ENCODE measurements at places on chromosomes 1 and 21. TPM values are rescaled to one million over a fixed set of nuclear protein-coding genes. Genes with fewer than 3 reads are reported as not detected.

KCNC4 gene
- total RNA-seq = 13.6 TPM

CELF3 gene
- total RNA-seq = not detected

SH3BGR gene
- 3.5 TPM for total RNA-seq

CAPN9 gene
- total RNA-seq = not detected

ARTN gene
- 0.48 TPM for total RNA-seq

USH2A gene
- total RNA-seq = not detected

DNA sequence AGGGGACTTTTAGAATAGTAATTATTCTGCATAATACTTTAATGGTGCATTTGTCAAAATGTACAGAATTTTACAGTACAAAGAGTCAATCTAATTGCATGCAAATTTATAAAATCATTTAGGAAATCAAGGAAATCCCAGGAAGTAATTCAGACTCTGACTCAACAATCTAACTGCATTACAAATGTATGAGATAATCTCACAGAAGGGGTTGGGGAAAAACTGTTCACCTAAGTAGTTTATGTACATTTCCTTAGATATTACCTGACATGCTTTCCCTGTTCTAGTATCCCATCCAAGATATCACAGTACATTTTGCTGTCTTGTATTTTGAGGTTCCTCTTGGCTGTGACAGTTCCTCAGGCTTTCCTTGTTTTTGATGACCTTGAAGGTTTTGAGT, 4.7 kb downstream of the CRB1 start:
- H3K27ac ChIP-seq = no peak overlapping the region
- H3K36me3 ChIP-seq = no peaks in the 10 kb centered on the region
- H3K27me3 ChIP-seq = no peaks in the 10 kb centered on the region
- no peak for DNase-seq
- H3K4me3 ChIP-seq = no peak overlapping the region
- H3K4me1 ChIP-seq = no peaks in the 10 kb centered on the region

DNA sequence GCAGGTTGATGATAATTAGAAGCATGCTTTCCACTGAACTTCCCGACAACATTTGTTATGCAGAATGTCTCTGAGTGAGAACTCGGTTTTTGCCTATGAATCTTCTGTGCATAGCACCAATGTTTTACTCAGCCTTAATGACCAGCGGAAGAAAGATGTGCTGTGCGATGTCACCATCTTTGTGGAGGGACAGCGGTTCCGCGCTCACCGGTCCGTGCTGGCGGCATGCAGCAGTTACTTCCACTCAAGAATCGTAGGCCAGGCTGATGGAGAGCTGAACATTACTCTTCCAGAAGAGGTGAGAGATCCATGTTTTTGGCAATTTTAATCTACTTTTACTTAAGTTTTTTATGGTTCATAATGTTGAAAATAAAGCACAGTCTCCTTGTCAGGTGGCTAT, 22.5 kb downstream of the BACH1 start:
- no peak overlapping the region for H3K27ac ChIP-seq
- H3K4me1 ChIP-seq = no peaks in the 10 kb centered on the region
- H3K4me3 ChIP-seq = no peak overlapping the region
- H3K36me3 ChIP-seq = peaks cover 11% of the 10 kb centered on the region
- no peaks in the 10 kb centered on the region for H3K27me3 ChIP-seq
- no peak for DNase-seq

GRCh38 chr21:16522548-16522947, 792.8 kb downstream of the USP25 start:
- H3K4me3 ChIP-seq = no peak overlapping the region
- H3K27me3 ChIP-seq = no peaks in the 10 kb centered on the region
- DNase-seq = no peak
- H3K4me1 ChIP-seq = no peaks in the 10 kb centered on the region
- H3K36me3 ChIP-seq = no peaks in the 10 kb centered on the region
- H3K27ac ChIP-seq = no peak overlapping the region

- H3K27ac ChIP-seq = no peak overlapping the region
- H3K27me3 ChIP-seq = no peaks in the 10 kb centered on the region
- peaks cover 71% of the 10 kb centered on the region for H3K4me1 ChIP-seq
- H3K36me3 ChIP-seq = no peaks in the 10 kb centered on the region
- no peak for DNase-seq
These were observed 41.3 kb downstream of the DYRK1A start for GRCh38 chr21:37407719-37408420.

- H3K36me3 ChIP-seq = no peaks in the 10 kb centered on the region
- no peak overlapping the region for H3K27ac ChIP-seq
- H3K27me3 ChIP-seq = no peaks in the 10 kb centered on the region
These were observed 111.9 kb downstream of the PTPN14 start for GRCh38 chr1:214439352-214440119.

DNA sequence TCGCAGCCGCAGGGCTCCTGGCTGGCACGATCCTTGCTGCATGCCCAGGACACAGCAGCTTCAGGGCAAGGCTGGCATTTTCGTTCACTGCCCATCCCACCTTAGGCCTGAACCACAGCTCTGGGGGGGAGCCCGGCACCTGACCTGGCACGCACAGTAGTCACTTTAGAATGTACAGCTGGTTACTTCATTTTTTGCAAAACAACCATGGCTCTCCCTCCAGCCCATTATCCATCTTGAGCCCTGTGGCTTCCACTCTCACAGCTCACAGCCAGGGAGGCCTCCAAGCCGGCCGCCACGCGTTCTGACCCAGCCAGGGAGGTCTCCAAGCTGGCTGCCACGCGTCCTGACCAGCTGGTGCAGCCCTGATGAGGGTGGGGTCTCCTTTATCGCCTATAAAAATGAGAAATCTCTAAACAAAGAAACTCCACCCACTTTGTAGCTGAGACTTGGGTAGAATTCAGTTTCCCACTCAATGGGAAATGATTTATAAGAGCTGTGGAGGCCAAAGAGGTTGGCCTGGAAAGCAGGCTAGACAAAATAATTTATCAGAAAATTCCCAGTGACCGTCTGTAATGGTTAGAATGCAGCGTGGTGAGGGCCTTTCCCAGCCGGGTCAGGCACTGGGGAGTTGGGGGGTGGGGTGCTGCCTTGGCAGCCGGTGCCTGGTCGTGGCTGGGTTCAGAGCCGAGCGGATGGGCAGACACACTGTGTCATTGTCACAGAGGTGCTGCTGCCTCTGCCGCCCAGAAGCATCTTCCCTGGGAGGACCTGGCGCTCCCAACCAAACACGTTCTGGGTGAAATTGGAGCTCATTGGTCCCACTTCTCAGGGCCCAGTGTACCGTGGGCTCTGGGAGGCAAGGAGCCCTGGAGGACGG, 54.6 kb upstream of the ACTRT2 start:
- no peak overlapping the region for H3K4me3 ChIP-seq
- no peak for DNase-seq
- no peaks in the 10 kb centered on the region for H3K36me3 ChIP-seq
- H3K27ac ChIP-seq = no peak overlapping the region
- no peaks in the 10 kb centered on the region for H3K27me3 ChIP-seq

GRCh38 chr1:59186656-59187055, 110.2 kb upstream of the FGGY start:
- no peak overlapping the region for H3K27ac ChIP-seq
- no peak overlapping the region for H3K4me3 ChIP-seq
- H3K36me3 ChIP-seq = no peaks in the 10 kb centered on the region

GRCh38 chr1:18970762-18971161, 14.3 kb upstream of the IFFO2 start:
- no peak for DNase-seq
- H3K36me3 ChIP-seq = no peaks in the 10 kb centered on the region
- H3K4me3 ChIP-seq = no peak overlapping the region
- no peak overlapping the region for H3K27ac ChIP-seq

DNA sequence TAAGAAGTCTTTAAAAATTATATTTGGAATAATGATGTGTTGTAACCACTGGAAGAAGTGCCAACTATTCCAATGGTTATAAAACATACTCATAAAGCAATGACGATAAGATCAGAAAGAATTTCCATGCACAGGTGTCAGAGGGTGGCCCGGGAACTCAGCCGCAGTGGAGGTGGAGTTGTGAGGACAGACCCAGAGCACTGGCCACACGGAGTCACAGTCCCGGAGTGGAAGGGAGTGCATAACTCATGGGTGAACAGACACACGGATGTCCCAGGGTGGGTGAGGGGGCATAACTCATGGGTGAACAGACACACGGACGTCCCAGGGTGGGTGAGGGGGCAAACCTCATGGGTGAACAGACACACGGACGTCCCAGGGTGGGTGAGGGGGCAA, 2.5 kb downstream of the KRTAP10-4 start:
- no peaks in the 10 kb centered on the region for H3K4me1 ChIP-seq
- H3K4me3 ChIP-seq = no peak overlapping the region
- H3K27ac ChIP-seq = no peak overlapping the region
- no peaks in the 10 kb centered on the region for H3K27me3 ChIP-seq

DNA sequence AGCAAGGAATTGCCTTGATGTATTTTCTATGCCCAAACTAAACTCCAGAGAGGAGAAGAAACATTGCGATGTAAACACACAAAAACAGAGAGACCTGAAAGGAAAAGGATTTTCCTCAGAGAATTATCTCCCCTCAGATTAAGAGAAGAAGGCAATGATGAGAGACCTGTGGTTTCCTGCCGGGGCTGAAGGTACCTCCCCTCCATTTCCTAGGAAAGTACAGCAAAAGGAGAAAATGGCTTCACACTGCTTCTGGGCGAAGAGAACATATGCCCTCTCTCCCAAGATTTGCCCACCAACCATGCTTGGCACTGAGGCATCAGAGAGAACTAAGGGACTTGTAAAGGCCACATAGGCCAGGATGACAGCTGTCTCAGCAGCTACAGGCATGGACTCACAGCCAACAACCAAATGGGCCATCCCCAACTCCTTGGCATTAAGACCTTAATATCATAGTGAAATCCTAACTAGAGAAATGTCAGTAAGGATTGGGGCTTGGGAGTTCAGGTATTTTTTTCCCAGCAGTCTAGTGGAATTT, 523.0 kb downstream of the PTPRC start:
- no peaks in the 10 kb centered on the region for H3K36me3 ChIP-seq
- no peaks in the 10 kb centered on the region for H3K27me3 ChIP-seq
- no peak overlapping the region for H3K4me3 ChIP-seq
- no peaks in the 10 kb centered on the region for H3K4me1 ChIP-seq

DNA sequence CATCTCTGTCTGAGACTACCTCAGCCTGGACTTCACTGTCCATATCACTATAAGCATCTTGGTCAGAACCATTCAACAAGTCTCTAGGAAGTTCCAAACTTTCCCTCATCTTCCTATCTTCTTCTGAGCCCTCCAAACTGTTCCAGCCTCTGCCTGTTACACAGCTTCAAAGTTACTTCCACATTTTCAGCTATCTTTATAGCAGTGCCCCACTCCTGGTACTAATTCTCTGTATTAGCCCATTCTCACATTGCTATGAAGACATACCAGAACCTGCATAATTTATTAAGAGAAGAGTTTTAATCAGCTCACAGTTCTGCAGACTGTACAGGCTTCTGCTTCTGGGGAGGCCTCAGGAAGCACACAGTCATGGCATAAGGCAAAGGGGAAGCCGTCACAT, 15.7 kb upstream of the DPH5 start:
- H3K4me3 ChIP-seq = no peak overlapping the region
- no peaks in the 10 kb centered on the region for H3K27me3 ChIP-seq
- no peaks in the 10 kb centered on the region for H3K4me1 ChIP-seq

GRCh38 chr1:98177751-98178150, 256.9 kb upstream of the DPYD start:
- H3K36me3 ChIP-seq = no peaks in the 10 kb centered on the region
- no peak for DNase-seq
- H3K4me3 ChIP-seq = no peak overlapping the region
- H3K27me3 ChIP-seq = no peaks in the 10 kb centered on the region
- no peak overlapping the region for H3K27ac ChIP-seq
- H3K4me1 ChIP-seq = no peaks in the 10 kb centered on the region

DNA sequence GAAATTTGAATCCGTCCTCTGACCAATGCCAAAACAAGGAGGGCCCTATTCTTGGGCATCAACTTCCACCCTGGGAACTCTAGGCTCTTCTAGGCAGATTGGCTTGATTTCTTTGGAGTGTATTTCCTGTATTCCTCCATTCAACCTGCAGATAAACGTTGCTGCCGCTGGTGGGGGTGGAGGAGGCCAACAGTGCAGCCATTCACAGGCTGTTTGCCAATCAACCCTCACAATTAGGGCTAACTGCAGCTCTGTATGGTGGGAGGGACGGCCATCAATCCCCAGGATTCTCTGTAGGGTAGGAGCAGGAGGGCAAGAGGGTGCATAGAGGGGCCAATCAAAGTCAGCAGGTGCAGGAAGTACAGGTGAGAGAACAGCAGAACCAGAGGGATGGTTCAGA, 273.1 kb upstream of the PROX1 start:
- no peak overlapping the region for H3K4me3 ChIP-seq
- no peaks in the 10 kb centered on the region for H3K36me3 ChIP-seq
- no peak for DNase-seq
- no peaks in the 10 kb centered on the region for H3K27me3 ChIP-seq
- peaks cover 9% of the 10 kb centered on the region for H3K4me1 ChIP-seq

GRCh38 chr1:24586970-24587820, 31.3 kb downstream of the NCMAP start:
- no peaks in the 10 kb centered on the region for H3K36me3 ChIP-seq
- H3K4me1 ChIP-seq = no peaks in the 10 kb centered on the region
- no peak overlapping the region for H3K4me3 ChIP-seq
- no peaks in the 10 kb centered on the region for H3K27me3 ChIP-seq
- no peak for DNase-seq

DNA sequence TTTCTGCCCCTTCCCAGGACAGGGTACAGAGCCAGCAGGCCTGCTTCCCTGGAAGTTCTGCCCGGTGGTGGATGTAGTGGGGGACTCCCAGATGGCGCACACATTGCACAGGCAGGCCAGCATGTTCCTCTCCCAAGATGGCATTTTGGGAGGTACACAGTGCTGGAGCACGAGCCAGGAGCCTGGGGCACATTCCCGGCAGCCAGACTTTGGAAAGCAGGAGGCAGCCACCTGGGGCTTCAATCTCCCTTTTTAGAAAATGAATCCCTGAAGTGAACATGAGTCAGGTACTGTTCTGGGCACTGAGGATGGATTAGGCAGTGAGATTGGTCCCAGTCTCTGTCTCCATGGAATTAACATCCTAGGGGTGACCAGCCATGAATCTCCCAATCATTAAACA, 56.9 kb downstream of the RUNX1 start:
- H3K36me3 ChIP-seq = peaks cover 9% of the 10 kb centered on the region
- H3K27ac ChIP-seq = no peak overlapping the region
- peaks cover 59% of the 10 kb centered on the region for H3K4me1 ChIP-seq
- no peak for DNase-seq
- no peak overlapping the region for H3K4me3 ChIP-seq

DNA sequence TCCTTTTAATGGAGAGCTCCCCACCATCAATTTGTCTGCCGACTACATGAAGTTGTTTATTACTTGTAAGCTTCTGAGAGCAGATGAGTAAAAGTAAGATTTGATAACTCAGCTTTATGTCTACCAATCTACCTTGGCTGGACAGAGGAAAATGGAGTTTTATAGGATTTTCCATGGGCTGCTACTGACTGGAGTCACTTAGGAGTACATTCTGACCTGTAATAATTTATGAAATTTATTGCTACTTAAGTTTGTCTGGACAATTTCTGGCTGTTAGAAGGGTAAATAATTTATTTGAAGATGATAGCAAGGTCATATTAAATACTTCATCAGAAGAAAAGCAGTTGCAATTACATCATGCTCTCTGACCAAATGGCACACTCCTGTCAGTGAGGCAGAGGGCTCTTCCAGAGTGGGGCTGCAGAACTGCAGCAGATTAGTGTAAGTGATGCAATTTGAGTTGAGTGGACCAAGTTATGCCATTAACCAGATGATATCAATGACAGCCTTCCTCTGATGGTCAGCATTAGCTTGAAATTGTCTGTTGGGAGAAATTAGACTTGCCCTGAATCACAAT, 736.7 kb upstream of the PTBP2 start:
- no peak overlapping the region for H3K27ac ChIP-seq
- H3K4me3 ChIP-seq = no peak overlapping the region
- no peaks in the 10 kb centered on the region for H3K4me1 ChIP-seq
- H3K27me3 ChIP-seq = no peaks in the 10 kb centered on the region
- H3K36me3 ChIP-seq = no peaks in the 10 kb centered on the region
